ENCODE measurements at places on chromosomes 5 and 9. TPM values are rescaled to one million over a fixed set of nuclear protein-coding genes. Genes with fewer than 3 reads are reported as not detected.
A peak's percentile ranks its signal among the peaks of the same experiment; 100 is the strongest.

GRCh38 chr5:71573591-71573990 is 13.5 kb upstream of the MCCC2 start:
- DNase-seq = no peak

Gene PDCD1LG2
- polyA plus RNA-seq = 7.8 TPM

DNA sequence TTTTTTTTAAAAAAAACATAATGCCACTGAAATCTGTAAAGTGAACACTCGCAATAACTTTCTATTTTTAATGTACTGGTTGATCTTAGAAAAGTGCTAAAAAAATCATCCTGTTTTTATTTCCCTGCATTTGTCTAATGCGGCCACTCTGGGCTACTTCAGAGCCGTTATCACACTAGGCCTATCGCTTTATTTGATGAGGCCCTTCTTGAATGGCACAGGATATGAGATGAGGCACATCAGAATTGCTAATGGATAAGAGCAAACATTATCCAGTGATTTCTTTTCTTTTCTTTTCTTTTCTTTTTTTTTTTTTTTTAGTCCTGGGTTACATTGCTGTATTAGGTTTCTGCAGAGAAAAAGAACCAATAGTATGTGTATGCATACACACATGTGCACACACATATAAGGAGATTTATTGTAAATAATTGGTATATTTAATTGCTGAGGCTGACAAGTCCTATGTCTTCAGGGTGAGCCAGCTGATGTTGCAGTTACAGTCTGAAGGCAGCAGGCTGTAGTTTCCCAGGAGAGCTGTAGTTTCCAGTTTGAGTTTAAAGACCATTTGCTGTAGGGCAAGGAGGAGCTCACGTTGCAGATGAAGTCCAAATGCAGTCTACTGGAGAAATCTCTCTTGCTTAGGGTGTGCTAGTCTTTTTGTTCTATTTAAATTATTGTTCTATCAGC is 391.7 kb downstream of the MED10 start:
- DNase-seq = no peak

DNA sequence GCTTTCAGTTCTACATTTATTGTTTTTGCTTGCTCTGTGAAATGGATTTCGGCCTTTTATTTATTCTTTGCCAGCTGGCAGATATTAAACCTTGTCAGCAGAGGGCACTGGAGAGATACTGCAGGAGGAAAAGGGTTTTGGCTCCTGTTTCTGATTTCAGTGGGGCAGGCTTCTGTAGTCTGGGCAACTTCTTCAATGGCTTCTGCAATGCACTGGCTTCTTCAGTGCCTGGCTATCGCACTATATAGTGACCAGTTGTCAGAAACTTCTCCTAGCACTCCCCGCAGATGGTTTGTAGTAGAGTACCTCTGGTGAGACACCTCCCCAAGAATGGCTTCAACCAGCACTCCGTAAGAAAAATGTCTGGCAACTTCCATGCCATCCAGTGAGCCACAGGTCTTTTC is 3.2 kb upstream of the NFX1 start:
- DNase-seq = peak; percentile 51

- no peak for DNase-seq
These were observed 14.0 kb upstream of the GPR151 start for GRCh38 chr5:146529984-146530383.

GRCh38 chr5:2133936-2134335 is 251.2 kb upstream of the IRX4 start:
- DNase-seq = no peak

Gene PPIC
- 38.7 TPM for polyA plus RNA-seq

Gene FOXI1
- not detected for polyA plus RNA-seq

Gene STC2
- polyA plus RNA-seq = 30.0 TPM

Gene SLC1A1
- 0.58 TPM for polyA plus RNA-seq

- DNase-seq = no peak
These were observed 54.0 kb downstream of the SHOC1 start for GRCh38 chr9:111740739-111741138.

GRCh38 chr9:95081998-95082397 is 235.5 kb downstream of the FANCC start:
- no peak for DNase-seq

DNA sequence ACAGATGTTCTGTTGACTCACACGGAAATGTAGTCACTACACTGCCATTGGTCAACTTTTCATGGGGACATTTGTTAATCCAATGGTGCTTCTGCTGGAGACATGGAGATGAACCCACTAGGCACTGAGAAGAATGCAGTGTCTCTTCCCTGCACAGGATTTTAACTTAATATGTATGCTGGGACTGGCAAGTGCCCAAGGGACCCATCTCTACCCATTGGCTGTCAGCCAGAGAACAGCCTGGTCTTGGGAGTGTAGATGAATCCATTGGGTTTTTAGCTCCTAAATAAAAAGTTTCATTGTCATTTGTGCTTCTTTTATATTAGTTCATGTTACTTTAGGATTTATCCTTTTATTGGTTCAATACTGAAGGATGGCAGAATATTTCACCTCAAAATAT is 195.8 kb upstream of the CDH6 start:
- DNase-seq = no peak

- no peak for DNase-seq
These were observed 5.1 kb downstream of the TYRP1 start for GRCh38 chr9:12698266-12698665.

- no peak for DNase-seq
These were observed 95.6 kb downstream of the DENND1A start for GRCh38 chr9:123834218-123834888.

- peak; percentile 6 for DNase-seq
These were observed 262.5 kb downstream of the NFIB start for GRCh38 chr9:14051419-14051818.

DNA sequence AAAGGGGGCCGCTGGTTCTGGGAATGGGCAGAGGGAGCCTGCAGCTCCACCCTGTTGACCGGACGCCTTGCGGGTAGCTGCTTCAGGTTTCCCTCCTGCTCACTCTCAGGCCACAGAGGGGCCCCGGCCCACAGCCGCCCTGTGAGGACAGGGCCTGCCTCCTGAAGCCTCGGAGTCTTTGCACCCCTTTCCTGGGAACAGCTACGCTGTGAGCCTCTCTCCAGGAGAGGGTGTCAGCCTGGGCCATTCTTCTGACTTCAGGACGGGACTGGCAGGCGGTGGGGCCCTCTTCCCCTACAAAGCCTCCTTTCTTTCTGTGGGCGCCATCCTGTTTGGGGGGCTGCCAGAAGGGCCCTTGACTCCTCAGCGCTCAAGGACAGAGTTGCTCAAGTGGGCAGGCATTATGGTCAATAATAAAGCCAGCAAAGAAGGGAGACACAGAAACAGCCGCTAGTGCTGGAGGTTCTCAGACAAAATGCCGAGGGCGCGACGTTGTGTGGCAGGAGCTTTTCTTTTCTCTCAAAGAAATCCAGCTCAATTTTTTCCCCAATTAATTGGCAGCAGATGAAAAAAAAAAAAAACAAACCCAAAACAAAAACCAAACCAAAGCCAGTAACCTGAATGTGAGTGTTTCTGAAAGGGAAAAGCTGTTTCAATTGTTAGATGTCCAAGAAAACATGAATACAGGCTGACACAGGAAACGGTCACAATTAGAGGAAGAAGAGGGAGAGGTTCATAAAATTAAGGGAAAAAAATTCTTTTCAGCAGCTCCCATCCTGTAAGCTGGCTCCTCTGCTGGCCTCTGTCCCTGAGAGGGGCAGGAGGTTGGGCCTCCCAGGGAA is 12.8 kb upstream of the SLC25A51 start:
- no peak for DNase-seq

- DNase-seq = no peak
These were observed 164.2 kb downstream of the MACROH2A1 start for GRCh38 chr5:135234666-135235401.

- peak; percentile 43 for DNase-seq
These were observed 33.3 kb downstream of the PARP8 start for GRCh38 chr5:50699737-50700136.

Gene MYMK
- polyA plus RNA-seq = not detected

Gene EIF4E1B
- not detected for polyA plus RNA-seq

DNA sequence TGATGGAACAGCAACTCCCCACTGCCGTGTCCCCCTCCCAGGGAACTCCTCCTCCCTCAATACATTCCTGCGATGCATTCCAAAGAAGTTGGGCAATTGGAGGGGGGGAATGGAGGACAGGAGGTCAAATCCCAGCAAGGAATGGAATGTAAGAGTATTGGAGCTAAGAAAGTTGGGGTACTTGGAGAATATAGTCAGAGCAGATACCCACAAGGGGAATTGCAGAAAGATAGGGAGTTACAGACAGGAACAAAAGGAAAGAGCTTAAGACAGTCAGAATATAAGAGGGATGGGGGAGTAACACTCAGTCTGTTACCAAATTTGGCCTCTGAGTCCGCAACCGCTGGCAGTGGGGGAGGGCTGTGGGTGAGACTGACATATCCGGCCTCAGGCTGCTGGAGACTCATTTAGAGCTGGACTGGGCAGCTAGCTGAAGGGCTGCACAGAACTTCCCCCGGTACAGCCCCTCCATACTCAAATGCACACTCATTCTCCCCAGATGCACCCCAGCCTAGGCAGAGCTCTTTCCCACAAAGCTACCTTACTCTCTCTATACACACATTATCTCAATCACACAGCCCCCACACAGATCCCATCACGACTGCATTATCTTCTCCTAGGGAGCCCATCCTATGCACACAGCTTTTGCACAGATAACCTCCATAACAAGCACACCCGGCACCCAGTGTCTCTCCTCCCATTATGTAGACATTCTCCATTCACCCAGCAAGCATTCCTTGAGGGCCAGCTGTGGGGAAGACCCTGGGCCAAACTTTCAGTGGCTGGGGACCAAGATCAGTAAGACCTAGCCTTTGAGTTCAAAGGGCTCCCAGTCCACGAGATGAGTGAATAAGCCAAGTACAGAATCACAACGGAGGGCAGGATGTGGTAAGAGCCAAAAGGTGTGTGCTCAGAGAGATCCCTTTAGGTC is 3.7 kb downstream of the TLN1 start:
- peak; percentile 68 for DNase-seq

- no peak for DNase-seq
These were observed 4.2 kb downstream of the ABCA1 start for GRCh38 chr9:104923740-104924139.

GRCh38 chr5:91468651-91469422 is 85.7 kb upstream of the ARRDC3 start:
- peak; percentile 1 for DNase-seq

DNA sequence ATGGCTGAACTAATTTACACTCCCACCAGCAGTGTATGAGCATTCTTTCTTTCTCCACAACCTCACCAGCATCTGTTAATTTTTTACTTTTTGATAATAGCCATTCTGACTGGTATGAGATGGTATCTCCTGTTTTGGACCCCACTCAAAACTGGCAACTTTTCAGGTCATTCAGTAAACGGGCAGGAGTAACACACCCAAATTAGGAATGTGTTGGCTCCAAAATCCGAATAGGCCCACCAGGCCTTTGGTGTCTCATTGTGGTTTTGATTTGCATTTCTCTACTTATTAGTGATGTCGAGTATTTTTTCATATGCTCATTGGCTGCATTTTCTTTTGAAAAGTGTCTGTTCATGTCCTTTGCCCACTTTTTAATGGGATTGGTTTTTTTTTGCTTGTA is 517.1 kb downstream of the TMEM232 start:
- DNase-seq = no peak

Gene PKD2L2
- not detected for polyA plus RNA-seq

DNA sequence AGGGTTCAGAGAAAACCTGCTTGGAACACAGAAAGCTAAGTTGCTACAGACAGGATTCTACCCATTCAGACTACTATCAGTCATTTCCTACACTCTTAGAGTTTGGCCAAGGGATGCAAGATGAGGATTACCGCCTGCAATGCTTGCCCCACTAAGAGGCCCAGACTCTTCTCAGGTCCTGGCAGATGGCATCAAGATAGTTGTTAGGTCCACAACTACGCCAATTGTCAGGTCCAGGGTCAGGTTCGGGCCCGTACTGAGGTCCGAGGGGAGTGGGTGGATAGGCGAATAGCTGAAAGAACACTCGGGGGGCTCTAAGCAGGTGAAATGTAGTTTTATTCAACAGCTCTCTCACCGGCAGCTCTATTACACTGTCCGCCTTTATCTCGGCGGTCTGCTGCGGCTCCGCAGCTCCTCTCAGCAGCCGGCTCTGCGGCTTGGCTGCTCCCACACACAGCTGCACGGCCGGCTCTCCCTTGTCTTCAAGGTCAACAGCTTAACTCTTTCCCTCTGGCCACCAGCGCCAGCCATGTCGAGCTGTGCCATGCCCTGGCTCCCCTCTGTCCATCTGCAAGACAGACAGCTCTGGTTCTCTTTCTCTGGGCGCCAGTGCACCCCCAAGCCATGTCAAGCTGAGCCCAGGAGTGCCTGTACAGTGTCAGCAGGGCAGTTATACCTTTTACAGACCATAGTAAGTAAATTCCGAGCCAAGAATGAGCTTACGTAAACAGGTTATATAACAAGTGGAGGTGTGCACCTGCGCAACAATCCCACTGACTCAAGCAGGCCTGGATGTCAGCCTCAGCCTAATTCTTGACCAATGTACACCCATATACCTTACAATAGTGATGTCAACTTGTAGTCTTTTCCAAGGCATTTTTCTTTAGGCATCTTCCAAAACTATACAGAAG is 24.0 kb downstream of the ENC1 start:
- DNase-seq = no peak

GRCh38 chr9:114611516-114612271 is 603 bp downstream of the TMEM268 start:
- DNase-seq = peak; percentile 46

DNA sequence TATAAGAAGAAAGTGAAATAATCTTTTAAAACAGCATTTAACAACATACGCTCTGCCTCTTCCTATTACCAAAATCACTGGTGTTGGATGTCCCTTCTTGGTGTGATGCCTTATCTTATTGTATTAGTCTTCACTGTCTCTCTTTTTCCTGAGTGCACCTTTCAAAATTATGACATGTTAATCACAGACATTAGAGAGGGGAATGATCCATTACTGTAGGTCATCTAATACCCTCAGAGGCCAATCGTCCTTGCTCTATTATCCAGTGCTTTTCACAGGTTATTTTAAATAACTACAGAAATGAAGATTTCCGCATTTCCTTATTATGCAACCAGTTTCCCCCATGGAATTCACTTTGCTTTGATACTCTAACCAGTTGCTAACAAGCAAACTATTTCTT is 1292.7 kb downstream of the MAT2B start:
- no peak for DNase-seq

- peak; percentile 5 for DNase-seq
These were observed at the start of gene EDIL3 for GRCh38 chr5:84384604-84385575. Gene EDIL3, minus strand, starts transcription at chr5:84384880. Its CDS starts 506 bp downstream, at chr5:84384374.
